ENCODE measurements at places on chromosomes 2 and 18.

- no peak for DNase-seq
These were observed at the start of gene INPP5D for GRCh38 chr2:233059797-233060500. INPP5D (plus strand) TSS chr2:233060342; CDS start chr2:233060479, 137 bp downstream.

DNA sequence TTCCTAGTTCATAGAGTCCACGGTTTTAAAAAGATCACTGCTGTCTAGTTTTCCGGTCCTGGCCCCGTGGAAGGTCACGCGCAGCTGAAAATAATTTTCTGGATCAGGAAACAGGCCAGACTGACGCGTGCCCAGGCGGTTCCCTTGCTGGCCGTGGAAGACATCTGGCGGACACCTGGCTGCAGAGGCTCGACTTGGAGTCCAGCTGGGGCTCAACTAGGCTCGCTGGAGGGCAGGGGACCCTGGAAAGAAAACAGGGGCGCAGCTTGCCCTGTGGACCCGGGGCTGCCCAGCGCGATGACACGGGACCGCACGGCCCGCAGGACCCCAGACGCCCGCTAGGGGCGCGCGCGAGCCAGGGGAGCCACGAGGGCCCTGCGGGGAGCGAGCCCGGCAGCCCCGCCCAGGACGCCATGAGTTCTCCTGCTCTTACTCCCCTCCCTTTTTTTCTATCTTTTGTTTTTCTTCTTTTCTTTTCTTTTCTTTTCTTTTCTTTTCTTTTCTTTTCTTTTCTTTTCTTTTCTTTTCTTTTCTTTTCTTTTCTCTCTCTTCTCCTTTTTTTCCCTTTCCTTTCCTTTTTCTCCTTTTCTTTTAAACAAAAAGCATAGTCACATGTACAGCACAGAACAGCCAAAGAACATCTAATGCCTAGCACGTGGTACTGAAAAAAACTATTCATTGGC is 43.2 kb upstream of the UBE2F start:
- no peak for DNase-seq

- no peak for DNase-seq
These were observed 62.0 kb downstream of the BIRC6 start for GRCh38 chr2:32418778-32419177.

DNA sequence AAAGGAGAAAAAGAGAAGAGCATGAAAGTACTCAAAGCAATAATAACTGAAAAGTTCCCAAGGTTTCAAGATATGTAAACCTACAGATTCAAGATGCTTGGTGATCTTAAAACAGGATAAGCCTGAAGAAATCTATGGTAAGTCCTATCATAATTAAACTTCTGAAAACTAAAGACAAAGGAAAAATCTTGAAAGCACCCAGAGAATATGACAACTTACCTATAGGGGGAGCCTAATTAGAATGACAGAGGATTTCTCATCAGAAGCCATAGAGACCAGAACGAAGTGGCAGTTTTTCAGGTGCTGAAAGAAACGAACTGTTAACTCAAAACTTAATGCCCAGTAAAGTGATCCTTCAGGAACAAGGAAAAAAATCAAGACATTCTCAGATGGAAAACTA is 59.7 kb downstream of the XDH start:
- no peak for DNase-seq
